Activated T-cell treated with anti-CD3 and anti-CD28 coated beads for 48 hours (primary cell): ENCODE measurements at places on chromosomes 13 and 19.

DNA sequence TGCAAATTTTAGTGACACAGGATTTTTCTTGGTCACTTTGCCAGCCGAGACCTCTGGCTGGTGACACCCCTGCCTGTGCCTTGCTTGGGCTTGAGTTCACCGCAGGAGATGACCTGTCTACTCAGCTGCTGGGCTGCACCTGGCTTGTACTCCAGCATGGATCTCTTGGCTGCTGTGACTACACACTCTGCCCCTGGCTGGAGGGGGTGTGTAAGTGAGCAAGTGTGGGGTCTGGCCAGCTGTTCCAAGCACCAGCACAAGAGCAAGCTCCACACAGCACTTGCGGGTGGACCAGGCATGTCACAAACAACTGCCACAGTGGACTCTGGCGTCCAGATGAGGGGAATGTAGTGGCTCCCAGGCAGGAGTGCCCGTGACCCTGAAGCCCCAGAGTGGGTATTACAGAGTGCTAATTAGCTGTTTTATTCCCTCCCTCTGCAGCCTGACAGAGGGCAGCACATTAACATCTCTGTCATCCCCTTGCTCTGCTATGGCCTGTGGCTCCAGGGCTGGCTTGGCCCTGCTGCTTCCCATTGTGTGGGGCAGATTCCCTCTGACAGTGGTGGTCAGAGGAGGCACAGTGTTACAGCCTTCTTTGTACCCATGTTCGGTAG is 1387.2 kb downstream of the OLFM4 start:
- DNase-seq: no peak

DNA sequence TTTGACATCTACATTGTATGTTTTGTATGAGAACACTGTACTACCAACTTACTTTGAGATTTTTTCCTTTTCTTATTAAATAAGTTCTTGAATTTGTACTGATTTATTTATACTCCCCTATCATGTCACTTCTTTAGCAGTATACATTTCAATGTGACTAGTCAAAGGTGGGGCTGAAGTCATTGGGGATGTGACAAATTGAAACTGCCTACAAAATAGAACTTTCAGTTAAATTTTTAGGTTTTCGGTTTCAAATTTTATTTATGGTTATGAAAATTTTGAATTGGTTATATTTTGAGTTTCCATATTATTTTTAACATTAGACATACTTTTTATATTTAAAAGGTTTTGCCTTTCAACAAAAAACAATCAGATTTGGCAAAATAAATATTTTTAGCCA is 221.6 kb downstream of the NBEA start:
- no peak for DNase-seq

DNA sequence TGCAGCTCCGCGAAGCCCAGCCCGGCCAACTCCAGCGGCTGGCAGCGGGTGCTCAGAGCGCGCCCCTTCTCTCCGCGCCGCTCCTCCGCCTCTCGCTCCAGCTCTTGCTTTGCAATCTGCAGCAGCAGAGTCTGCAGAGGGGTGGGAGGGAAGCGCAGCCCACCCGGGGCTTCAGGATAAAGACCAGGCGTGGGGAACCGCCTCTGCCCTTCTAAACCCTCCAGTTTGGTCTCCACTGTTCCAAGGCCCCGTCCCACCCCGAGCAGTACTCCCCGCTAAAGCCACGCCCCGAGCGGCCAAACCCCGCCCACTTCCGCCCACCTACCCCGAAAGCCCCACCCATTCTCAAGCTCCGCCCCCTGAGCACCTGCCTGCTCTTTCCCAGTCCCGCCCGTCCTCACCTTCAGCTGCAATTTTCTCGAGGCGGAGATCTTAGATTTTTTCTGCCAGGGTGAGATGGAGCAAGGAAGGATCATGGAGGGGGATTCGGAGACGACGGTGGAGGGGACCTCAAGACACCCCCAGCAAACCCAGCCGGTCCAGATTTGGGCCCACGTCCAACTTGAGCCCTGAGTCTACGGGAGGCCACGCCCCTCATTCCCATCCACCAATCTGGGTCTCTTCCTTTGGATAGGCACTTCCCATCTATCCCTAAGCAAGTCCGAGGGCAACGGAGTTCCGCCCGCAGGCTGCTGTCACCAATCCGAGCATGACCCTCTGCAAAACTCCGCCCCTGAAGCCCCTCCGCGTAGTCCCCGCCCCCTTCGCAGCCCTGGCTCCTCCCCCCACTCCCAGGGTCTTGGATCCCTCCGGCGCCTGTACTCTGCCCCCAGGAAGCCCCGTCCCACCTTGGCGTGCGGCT is 1.1 kb downstream of the TNNI3 start:
- DNase-seq: peak; percentile 47

DNA sequence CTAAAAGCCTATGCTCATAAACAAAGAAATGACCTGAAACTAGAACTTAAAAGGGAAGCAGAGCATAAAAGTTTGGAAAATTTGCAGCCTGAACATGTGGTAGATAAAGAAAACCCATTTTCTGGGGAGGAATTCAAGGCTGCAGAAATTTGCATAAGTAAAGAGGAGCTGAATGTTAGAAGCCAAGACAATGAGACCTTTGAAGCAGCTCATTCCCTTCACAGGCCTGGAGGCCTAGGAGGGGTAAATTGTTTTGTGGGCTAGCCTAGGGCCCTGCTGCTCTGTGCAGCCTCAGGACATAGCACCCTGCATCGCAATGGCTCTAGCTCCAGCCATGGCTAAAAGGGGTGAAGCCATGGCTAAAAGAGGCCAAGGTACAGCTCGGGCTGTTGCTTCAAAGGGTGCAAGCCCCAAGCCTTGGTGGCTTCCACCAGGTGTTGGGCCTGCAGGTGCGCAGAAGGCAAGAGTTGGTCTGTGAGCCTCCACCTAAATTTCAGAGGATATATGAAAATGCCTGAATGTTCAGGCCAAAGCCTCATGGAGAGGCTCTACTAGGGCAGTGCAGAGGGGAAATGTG is 38.3 kb downstream of the ZIC2 start:
- DNase-seq: no peak

DNA sequence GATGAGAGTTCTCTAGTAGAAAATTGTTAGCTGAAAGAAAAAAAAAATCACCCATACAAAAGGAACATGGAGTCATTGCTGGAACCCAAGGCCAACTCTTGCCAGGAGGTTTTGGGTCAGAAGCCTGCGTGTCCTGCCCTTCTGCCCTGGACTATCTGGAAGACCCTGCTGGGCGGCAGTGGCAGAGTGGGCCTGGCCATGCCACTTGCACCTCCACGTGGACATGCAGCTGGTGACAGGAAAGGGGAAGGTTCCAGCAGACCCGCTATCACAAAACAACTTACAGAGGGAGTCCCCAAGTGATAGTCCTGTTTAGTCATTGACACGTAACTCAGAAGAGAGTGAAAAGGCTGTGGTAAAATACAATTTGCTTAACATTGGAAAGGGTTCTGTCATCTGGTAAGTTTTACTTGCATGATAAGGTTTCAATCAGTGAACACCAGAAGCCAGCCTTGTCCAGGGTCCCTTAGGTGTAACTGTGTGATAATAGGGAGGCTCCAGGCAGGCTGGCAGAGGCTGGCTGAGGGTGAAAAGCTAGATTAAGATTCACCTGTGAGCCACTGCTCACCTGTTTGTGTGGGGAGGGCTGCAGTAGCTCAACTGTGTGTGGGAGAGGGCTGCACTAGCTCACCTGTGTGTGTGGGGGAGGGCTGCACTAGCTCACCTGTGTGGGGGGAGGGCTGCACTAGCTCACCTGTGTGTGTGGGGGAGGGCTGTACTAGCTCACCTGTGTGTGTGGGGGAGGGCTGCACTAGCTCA is 47.8 kb downstream of the COL4A2 start:
- DNase-seq: no peak

DNA sequence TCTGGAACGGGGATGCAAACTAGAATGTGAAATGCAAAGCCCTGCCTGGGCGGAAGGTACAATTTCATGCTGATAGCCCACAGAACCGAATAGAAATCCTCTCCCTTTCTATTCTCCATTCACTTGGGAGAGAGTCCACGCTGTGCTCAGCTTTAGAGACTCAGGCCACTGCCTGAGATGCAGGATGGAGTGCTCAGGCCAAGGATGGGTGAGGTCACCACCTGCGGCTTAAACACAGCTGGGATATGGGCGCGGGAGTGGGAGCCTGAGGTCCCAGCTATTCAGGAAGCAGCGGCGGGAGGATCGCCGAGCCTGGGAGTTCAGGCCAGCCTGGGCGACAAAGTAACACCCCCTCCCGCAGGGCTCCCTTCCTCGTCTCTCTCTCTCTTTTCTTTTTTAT is 446 bp upstream of the ZNF83 start:
- no peak for DNase-seq

DNA sequence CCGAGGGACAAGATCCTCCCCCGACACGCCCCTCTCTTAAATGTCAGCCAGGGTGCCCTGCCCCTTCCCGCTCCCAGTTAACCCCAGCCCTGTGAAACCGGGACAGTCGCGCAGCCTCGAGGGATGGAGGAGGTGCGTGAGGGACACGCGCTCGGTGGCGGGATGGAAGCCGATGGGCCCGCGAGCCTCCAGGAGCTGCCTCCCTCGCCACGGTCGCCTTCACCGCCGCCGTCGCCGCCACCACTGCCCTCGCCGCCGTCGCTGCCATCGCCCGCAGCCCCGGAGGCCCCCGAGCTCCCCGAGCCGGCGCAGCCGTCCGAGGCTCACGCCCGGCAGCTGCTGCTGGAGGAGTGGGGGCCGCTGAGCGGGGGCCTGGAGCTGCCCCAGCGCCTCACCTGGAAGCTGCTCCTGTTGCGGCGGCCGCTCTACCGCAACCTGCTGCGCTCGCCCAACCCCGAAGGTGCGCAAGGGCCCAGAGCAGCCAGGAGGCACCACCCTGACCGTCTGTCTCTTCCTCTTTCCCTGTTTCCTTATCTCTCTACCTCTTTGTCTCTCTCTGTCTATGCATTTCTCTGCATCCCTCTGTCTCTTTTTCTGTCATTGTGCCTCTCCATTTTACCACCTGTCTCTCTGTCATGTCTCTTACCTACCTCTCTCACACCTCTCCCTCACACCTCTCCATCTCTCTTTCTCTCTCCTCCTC is at the start of gene NCCRP1:
Gene NCCRP1, plus strand, starts transcription at position 105 of the 703 bp plus-strand sequence. Its CDS starts 19 bp downstream, at position 124.
- DNase-seq: no peak

GRCh38 chr19:39388657-39389056 is 2.2 kb downstream of the PAF1 start:
- no peak for DNase-seq

DNA sequence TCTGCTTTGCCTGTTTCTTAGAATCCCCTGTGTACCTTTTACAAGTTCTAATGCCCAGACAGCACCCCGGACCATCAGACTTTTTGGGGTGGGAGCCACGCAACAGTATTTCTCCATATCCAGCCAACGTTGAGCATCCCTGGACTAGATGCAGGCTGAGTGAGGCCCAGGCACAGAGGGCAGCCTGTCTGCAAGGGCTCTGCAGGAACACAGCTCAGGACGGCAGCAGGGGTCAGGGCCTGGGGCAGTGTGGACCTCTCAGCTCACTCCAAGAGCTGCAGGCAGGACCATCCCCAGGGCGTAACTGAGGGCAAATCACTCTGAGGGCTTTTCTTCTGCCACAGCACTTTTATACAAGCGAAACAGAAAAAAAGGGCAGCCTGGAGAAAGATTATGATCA is 95.8 kb downstream of the DNAJC15 start:
- no peak for DNase-seq
